ENCODE measurements at places on chromosomes 4 and X. TPM values are rescaled to one million over a fixed set of nuclear protein-coding genes. Genes with fewer than 3 reads are reported as not detected.

The TRIM61 gene
- total RNA-seq = 1.4 TPM

The GAGE1 gene
- 0.49 TPM for total RNA-seq

The RNF175 gene
- 1.8 TPM for total RNA-seq

The CEP135 gene
- total RNA-seq = 6.3 TPM

The SYNPO2 gene
- total RNA-seq = 27.6 TPM

DNA sequence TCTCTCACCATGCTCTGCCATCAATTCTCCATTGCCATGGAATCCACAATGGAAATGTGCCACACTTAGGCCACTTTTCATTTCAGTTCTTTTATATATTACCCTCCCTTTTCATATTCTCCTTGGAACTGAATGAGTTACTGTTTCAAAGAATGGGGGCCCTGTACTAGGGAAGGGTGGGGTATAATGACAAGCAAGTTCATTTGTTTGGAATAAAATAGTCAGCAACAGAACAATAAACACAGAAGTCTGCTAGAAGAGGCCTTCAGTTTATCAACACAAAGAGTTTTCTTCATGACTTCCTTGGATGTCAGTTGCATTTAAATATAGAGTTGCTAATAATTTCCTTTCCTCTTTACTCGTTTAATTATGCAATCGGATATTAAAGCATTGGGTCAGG, 478.3 kb upstream of the FTHL17 start:
- H3K27ac ChIP-seq = no peak overlapping the region
- H3K4me1 ChIP-seq = no peaks in the 10 kb centered on the region
- no peaks in the 10 kb centered on the region for H3K36me3 ChIP-seq
- no peaks in the 10 kb centered on the region for H3K27me3 ChIP-seq
- no peak for DNase-seq
- H3K4me3 ChIP-seq = no peak overlapping the region

DNA sequence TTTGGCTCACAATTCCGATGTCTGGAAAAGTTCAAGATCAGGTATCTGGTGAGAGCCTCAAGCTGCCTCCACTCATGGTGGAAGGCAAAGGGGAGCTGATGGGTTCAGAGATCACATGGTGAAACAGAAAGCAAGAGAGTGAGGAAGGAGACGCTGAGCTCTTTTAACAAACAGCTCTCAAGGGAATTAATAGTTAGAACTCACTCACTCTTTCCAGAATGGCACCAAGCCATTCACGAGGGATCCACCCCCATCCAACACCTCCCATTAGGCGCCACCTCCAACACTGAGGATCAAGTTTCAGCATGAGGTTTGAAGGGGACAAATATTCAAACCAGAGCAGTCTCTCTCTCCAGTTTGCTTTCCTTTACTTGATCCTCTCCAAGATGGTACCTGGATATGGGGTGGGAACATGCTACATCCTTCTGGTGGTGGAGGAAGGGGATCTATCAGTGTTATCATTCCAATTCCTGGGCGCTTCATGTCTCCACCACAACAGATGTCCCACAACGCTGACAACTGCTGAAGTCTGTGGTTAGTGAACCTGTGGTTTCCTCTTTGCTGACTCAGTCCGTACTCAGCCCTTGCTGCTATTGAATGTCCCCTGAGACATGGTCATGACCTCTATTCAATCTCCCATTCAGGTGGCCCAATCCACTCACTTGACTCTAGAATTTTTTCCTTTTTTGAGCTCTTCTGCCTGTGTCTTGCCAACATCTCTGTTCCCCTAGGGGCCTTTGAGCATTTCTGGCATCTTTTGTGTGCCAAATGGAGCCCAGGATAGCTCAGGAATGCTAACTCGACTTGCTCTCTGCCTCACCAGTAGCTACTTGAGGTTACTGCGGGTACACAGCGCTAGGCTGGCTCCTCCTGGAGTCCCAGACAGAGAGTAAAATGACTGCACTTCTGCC, 395.2 kb downstream of the MID1IP1 start:
- DNase-seq = peak; percentile 55
- no peaks in the 10 kb centered on the region for H3K4me1 ChIP-seq
- no peak overlapping the region for H3K4me3 ChIP-seq
- no peak overlapping the region for H3K27ac ChIP-seq
- peaks cover 13% of the 10 kb centered on the region for H3K27me3 ChIP-seq

- no peak for DNase-seq
- H3K27ac ChIP-seq = no peak overlapping the region
- H3K36me3 ChIP-seq = no peaks in the 10 kb centered on the region
- H3K4me1 ChIP-seq = no peaks in the 10 kb centered on the region
- H3K27me3 ChIP-seq = no peaks in the 10 kb centered on the region
- no peak overlapping the region for H3K4me3 ChIP-seq
Measured at GRCh38 chrX:138492371-138492770, 219.1 kb downstream of the FGF13 start.

GRCh38 chr4:20087522-20087911, 164.2 kb upstream of the SLIT2 start:
- H3K27ac ChIP-seq = no peak overlapping the region
- DNase-seq = no peak
- no peaks in the 10 kb centered on the region for H3K27me3 ChIP-seq

DNA sequence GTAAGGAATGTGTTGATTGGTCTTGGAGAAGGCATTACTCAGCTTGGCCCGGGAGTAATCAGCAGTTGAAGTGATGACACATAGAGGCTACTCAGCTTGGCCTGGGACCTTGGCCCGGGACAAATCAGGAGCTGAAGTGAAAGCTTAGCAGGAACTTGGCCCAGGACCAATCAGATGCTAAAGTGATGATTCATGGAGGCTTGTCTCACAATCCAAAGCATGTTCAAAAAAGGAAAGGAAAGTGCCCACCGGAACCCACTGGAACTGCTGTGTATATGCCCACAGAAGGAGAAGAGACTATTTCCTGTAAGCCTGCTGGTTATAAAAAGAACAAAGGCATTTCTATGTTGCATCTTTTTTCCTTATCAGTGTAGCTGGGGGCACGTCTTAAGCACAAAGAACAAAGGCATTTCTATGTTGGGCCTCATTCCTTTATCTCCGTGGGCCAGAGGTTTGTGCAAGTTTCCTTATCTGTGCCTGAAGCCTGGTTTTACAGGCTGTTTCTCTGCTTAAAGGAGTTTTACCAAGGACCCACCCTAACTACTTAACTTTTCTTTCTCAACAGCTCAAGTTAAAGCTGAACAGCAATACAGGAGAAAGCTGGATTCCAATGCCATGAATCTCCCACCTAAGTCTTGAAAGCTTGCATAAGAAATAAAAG, 1176.7 kb downstream of the NLGN4X start:
- no peaks in the 10 kb centered on the region for H3K36me3 ChIP-seq
- H3K4me1 ChIP-seq = no peaks in the 10 kb centered on the region
- H3K4me3 ChIP-seq = no peak overlapping the region
- H3K27me3 ChIP-seq = no peaks in the 10 kb centered on the region
- H3K27ac ChIP-seq = no peak overlapping the region
- peak; percentile 13 for DNase-seq

DNA sequence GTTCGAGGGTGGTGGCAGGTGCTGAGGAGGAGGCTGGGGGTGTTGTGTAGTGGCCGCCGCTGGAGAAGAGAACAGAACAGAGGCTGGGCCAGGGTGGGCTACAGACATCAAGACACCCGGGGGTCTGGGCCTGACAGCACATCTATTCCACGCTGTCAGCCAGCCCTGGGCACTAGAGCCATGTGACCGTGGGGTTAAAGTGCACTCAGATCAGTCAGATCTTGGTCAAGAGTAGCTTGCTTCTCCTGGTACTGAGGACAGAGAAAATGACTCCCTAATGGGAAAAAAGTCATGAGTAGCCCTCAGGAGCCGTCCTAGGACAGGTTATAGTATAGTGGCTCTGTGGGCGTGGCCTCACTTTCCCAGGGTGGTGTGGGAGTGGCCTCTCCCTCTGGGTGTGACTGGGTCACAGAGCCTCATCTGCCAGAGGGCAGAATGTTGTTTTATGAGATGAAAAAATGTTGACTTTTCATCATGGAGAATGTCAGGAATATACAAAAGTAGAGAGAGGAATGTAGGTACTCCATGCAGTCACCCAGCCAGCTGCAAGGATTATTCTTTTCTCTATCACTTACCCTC, 19.4 kb downstream of the TRMT44 start:
- peaks cover 3% of the 10 kb centered on the region for H3K4me1 ChIP-seq
- H3K27me3 ChIP-seq = no peaks in the 10 kb centered on the region
- DNase-seq = no peak
- H3K27ac ChIP-seq = no peak overlapping the region
- H3K36me3 ChIP-seq = peaks cover 21% of the 10 kb centered on the region

GRCh38 chr4:8402640-8403039, 37.9 kb downstream of the ACOX3 start:
- H3K4me3 ChIP-seq = no peak overlapping the region
- H3K27me3 ChIP-seq = no peaks in the 10 kb centered on the region
- H3K27ac ChIP-seq = peak overlapping the region; percentile 10
- no peak for DNase-seq
- H3K4me1 ChIP-seq = peaks cover 7% of the 10 kb centered on the region
- H3K36me3 ChIP-seq = peaks cover 3% of the 10 kb centered on the region

DNA sequence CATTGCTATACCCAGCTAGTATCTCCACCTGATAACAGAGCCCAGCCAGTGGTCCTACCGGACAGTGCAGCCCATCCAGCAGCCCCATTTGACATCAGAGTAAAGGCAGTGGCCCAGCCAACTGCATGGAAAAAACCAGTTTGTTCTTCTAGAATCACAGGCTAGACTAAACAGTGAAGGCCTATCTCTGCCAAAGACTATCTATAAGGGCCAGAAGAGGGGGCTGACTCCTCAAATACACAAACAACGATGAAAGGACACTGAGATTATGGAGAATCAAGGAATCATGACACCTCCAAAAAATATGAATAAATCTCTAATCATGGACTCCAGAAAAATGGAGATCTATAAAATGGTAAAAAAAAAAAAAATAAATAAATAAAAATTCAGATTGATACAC, 546.4 kb upstream of the HTR2C start:
- no peaks in the 10 kb centered on the region for H3K36me3 ChIP-seq
- no peak overlapping the region for H3K27ac ChIP-seq
- DNase-seq = no peak
- H3K4me3 ChIP-seq = no peak overlapping the region
- peaks cover 14% of the 10 kb centered on the region for H3K27me3 ChIP-seq

GRCh38 chr4:184475096-184475461, 729 bp upstream of the IRF2 start:
- H3K4me3 ChIP-seq = peak overlapping the region; percentile 86
- peak overlapping the region; percentile 98 for H3K27ac ChIP-seq
- no peaks in the 10 kb centered on the region for H3K36me3 ChIP-seq
- no peaks in the 10 kb centered on the region for H3K27me3 ChIP-seq
- DNase-seq = peak; percentile 66

- H3K4me3 ChIP-seq = no peak overlapping the region
- H3K27me3 ChIP-seq = peaks cover 3% of the 10 kb centered on the region
- H3K4me1 ChIP-seq = no peaks in the 10 kb centered on the region
- H3K27ac ChIP-seq = no peak overlapping the region
Measured at GRCh38 chrX:138519296-138519695, 192.2 kb downstream of the FGF13 start.

DNA sequence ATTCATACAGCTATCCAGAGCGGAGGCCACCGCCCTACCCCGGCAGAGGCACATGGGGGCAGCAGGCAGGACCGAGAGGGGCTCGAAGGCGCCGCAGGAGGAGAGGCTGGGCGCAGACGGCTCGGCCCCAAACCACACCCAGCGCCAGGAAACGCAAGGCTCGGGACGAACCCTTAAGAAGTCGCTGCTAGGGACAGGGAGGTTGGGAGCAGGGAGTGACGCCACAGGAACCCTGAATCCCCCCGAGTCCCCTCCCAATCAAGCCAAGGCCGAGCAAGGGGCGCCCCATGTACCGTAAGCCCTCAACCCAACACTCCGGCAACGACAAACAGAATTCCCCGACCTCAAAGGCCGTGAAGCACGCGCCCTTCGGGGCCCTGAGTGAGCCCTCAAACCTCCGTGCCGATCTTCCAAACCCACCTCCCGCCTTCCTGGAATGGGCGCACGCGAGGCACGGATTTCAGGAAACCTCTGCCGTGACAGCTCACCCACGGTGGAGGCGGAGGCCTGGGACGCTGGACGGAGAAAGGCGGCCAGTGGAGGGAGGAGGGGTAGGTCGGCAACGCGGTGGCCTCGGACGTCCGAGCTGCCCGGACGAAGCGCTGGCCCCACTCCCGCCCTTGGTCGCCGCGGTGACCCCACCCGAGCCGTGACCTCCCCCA, 1.8 kb downstream of the ZFYVE28 start:
- no peak overlapping the region for H3K27ac ChIP-seq
- peaks cover 63% of the 10 kb centered on the region for H3K27me3 ChIP-seq
- peaks cover 36% of the 10 kb centered on the region for H3K4me1 ChIP-seq
- peak overlapping the region; percentile 74 for H3K4me3 ChIP-seq

- peaks cover 17% of the 10 kb centered on the region for H3K4me1 ChIP-seq
- no peaks in the 10 kb centered on the region for H3K27me3 ChIP-seq
- no peak overlapping the region for H3K4me3 ChIP-seq
- no peak for DNase-seq
Measured at GRCh38 chr4:2400841-2401609, 17.4 kb downstream of the ZFYVE28 start.

Measured in lung (tissue), 17 donors.